IMR-90 (cell line): ENCODE measurements at places on chromosomes 7 and 10. TPM values are rescaled to one million over a fixed set of nuclear protein-coding genes. Genes with fewer than 3 reads are reported as not detected.

TUBB8 gene
- not detected in 2 replicates for total RNA-seq

WEE2 gene
- not detected in 2 replicates for total RNA-seq

FZD8 gene
- total RNA-seq: 3.6 and 4.4 TPM in 2 replicates

HIP1 gene
- 10.0 and 11.1 TPM in 2 replicates for total RNA-seq

PKD2L1 gene
- not detected in 2 replicates for total RNA-seq

HOXA7 gene
- under 0.01 and 0.18 TPM in 2 replicates for total RNA-seq

CLRN3 gene
- total RNA-seq: not detected in 2 replicates

C10orf53 gene
- not detected in 2 replicates for total RNA-seq

TMEM176B gene
- total RNA-seq: not detected in 2 replicates

CPED1 gene
- 96.8 and 102 TPM in 2 replicates for total RNA-seq

MACC1 gene
- total RNA-seq: under 0.01 TPM in 2 replicates

CALN1 gene
- not detected in 2 replicates for total RNA-seq

SYCE1 gene
- not detected in 2 replicates for total RNA-seq
